Esophagus squamous epithelium (tissue), 5 donors: ENCODE measurements at places on chromosomes 16 and 17. TPM values are rescaled to one million over a fixed set of nuclear protein-coding genes. Genes with fewer than 3 reads are reported as not detected.
A peak's percentile ranks its signal among the peaks of the same experiment; 100 is the strongest.

DNA sequence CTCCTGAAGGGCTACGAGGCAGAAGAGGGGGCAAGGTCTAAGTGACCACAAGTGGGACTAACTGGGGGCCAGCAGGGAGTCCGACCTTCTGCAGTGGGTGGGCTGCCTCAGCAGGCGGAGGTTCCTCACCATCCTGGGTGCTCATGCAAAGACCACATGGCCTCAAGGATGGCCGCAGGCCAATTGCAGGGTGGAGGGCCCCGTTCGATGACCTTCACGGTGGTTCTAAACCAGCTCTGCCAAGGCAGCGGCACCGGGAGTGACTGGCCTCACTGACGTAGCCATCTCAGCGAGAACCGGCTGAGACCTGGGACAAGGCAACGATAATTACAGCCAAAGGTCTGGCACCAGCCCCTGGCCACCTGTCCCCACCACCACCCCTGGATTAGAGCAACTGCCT, 5.7 kb downstream of the SMIM5 start:
- peaks cover 76% of the 10 kb centered on the region for H3K4me1 ChIP-seq
- H3K27ac ChIP-seq: peak overlapping the region; percentile 89
- H3K4me3 ChIP-seq: no peak overlapping the region
- H3K27me3 ChIP-seq: no peaks in the 10 kb centered on the region
- H3K36me3 ChIP-seq: peaks cover 34% of the 10 kb centered on the region
- DNase-seq: no peak

DNA sequence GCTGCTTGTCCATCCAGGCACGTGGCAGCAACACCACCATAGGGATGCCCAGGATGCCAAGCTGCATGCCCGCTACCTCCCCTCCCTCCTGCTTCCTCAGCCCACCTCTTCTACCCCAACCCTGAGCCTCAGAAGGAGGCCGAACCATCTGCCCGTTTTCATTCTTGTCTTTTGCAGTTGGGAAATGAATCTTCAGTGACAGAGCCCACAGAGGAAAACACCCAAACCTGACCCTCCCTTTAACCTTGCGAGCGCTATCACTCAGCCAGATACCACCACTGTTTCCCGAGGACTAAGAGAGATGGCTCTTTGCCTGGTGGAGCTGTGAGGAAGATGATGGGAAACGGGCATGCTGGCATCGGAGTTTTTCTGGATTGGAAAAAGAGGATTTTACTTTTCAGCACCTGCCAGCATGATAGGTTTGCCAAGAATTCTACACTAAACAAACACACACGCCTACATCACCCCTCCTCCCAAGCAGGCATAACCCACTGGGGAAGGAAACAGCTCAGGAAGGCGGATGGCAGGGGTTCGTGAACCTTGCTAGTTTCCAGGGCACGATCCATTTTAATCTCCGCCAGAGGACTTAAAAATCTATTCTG, 457.4 kb downstream of the SLC39A11 start:
- no peak overlapping the region for H3K4me3 ChIP-seq
- peaks cover 49% of the 10 kb centered on the region for H3K4me1 ChIP-seq
- no peak overlapping the region for H3K27ac ChIP-seq

The MT2A gene
- 76.5 TPM for total RNA-seq

GRCh38 chr16:65782611-65783600, 583.6 kb upstream of the CDH5 start:
- no peak for DNase-seq
- peaks cover 3% of the 10 kb centered on the region for H3K4me1 ChIP-seq
- H3K4me3 ChIP-seq: no peak overlapping the region
- H3K27ac ChIP-seq: no peak overlapping the region
- H3K36me3 ChIP-seq: no peaks in the 10 kb centered on the region

The NTHL1 gene
- 26.0 TPM for total RNA-seq

DNA sequence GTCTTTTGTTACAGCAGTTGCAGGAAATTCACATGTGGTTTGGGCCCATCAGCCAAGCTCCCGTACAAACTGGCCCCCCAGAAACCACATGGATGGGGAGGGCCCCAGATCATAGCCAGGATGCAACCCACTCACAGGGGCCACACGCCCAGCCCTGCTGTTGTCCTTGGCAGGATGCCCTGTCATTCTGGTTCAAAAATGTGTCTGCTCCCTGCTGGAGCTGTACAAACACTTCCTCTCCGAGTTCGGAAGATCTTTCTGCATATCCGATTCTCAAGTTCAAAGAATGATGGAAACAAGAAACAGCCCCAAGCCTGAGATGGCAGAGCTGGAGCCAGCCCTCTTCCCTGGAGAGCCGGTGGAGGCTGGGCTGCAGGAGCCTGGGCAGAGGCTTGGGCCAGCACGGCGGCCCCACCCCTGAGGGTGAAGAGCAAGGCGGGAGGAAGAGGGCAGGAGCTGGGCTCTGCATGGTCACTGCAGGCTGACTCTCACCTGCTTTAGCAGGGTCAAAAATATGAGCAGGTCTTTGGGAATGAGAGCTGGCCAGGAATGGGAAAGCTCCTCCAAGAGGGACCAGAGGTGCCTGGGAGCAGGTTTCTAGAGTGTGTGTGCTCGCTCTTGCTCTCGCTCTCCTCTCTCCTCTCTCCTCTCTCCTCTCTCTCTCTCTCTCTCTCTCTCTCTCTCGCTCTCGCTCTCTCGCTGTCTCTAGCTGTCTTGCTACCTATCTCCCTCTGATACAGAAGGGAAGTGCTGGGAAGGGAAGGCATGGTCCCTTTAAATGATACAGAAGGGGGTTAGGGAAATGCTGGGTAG, 34.7 kb upstream of the ENPP7 start:
- H3K27me3 ChIP-seq: no peaks in the 10 kb centered on the region
- H3K4me3 ChIP-seq: no peak overlapping the region
- H3K27ac ChIP-seq: no peak overlapping the region
- no peak for DNase-seq
- H3K36me3 ChIP-seq: no peaks in the 10 kb centered on the region
- peaks cover 34% of the 10 kb centered on the region for H3K4me1 ChIP-seq

The CTRL gene
- total RNA-seq: 1.8 TPM

DNA sequence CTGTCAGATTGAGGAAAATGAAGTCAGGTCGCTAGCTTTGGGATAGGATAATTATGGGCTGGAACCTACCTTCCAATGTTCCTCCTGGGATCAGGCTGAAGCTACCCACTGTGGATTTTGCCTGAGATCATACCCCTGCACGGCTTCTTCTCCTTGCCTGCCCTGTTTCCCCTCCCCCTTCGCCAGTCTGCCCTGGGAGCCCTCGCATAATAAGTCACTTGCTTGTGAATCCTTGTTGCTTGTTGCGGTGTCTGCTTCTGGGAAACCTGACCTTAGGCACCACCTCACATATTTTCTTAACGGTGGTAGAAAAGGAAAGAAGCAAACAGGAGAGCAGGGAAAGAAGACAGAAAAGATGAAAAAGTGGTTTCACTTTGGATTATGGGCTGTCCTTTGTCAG, 13.3 kb upstream of the PMP22 start:
- H3K4me3 ChIP-seq: peak overlapping the region; percentile 18
- H3K4me1 ChIP-seq: no peaks in the 10 kb centered on the region
- H3K27ac ChIP-seq: no peak overlapping the region
- no peak for DNase-seq

- no peak for DNase-seq
- H3K36me3 ChIP-seq: no peaks in the 10 kb centered on the region
- H3K4me3 ChIP-seq: no peak overlapping the region
Observed at GRCh38 chr17:39852239-39852638, 11.9 kb downstream of the IKZF3 start.

DNA sequence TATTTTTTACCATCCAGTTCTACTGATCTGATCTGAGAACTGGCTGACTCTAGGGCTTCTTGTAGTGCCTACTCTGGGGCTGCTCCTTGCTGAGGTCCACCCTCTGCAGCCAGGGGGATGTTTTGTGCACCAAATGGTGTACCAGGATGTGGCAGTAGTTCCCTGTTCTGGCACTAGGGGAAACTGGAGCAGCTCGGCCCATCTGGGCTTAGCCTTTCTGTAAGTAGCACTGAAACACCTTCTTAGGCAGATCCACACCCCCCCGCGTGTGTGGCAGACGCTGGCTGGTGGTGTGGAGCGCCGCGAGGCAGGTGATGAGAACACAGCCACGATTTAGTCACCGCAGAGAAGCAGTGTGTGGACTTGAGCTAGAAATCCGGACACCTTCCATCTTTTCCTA, 17.0 kb downstream of the DUSP14 start:
- DNase-seq: no peak
- H3K27ac ChIP-seq: no peak overlapping the region
- no peak overlapping the region for H3K4me3 ChIP-seq
- peaks cover 16% of the 10 kb centered on the region for H3K4me1 ChIP-seq

- H3K36me3 ChIP-seq: peaks cover 3% of the 10 kb centered on the region
- H3K4me1 ChIP-seq: no peaks in the 10 kb centered on the region
- H3K4me3 ChIP-seq: peak within 1 kb of the TSS; percentile 66
- no peaks in the 10 kb centered on the region for H3K27me3 ChIP-seq
Observed at GRCh38 chr16:55508941-55509931, at the start of gene LPCAT2. TSS of gene LPCAT2 (plus strand) at chr16:55509072. CDS start at chr16:55509182, 110 bp downstream.

The CHST5 gene
- total RNA-seq: 0.19 TPM

DNA sequence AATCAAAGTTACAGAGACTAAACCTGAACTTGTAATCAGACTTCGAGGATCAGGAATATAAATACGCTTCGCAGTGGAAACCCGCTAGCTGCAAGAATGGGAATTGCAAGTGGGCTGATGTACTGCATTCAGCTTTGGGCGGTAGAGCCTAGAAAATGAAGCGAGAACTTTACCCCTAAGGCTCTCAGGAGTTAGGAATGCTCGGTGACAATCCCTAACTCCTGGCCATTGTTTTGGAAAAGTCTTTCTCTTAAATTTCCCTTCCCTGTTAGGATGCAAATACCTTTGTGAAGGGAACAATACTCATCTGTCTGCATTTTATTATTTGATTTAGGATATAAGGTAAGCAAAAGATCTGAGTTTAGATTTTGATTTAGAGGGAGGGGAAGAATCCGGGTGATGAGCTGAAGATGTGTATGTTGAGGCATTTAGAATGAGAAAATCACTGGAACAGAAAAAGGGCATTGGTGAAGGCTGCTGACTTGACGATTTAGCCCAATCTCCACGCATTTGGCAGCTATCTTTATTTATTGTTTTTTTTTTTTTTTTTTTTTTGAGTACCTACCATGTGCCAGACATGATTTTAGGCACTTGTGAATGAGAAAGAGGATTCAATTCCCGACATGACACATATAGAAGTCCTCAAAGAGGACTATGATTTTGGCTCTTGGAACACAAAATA, 2.2 kb upstream of the TOX3 start:
- H3K4me1 ChIP-seq: peaks cover 12% of the 10 kb centered on the region
- no peak overlapping the region for H3K4me3 ChIP-seq
- H3K27ac ChIP-seq: no peak overlapping the region
- no peaks in the 10 kb centered on the region for H3K36me3 ChIP-seq
- DNase-seq: no peak

DNA sequence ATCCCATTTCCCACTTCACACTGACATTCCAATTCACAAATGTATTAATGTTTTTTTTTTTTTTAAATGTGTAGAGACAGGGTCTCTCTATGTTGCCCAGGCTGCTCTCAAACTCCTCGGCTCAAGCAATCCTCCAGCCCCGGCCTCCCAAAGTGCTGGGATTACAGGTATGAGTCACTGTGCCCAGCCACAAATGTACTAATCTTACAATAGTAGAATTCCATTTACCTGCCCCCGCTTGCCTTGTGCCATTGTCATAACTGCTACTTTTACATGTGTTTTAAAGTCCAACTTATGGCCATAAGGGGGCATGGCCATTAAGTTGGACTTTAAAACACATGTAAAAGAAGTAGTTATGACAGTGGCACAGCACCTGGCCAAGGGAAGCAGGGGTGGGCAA, 4.6 kb downstream of the MMP28 start:
- H3K4me3 ChIP-seq: no peak overlapping the region
- H3K36me3 ChIP-seq: no peaks in the 10 kb centered on the region
- H3K4me1 ChIP-seq: peaks cover 100% of the 10 kb centered on the region
- no peaks in the 10 kb centered on the region for H3K27me3 ChIP-seq
- no peak for DNase-seq

DNA sequence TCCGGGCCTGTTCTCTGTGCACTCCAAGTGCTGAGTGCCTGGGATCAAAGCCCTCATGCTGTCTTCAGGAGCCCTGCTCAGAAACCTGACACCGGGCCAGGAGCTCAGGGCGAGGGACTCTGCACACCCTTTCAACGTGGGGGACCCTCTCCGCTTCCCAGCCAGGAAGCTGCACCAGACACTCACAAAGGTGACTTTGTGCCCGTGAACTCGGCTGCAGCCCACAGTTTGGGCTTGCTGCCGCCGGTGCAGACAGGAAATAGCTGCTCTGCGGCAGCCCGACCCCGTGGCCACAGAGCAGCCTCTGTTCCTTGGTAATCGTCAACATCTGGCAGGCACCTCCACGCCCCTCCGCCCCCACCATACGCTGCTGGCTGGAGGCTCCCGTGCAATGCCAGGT, 93.4 kb upstream of the METRNL start:
- H3K27ac ChIP-seq: peak overlapping the region; percentile 52
- no peaks in the 10 kb centered on the region for H3K4me1 ChIP-seq

GRCh38 chr16:84985079-84986065, 26.0 kb downstream of the ZDHHC7 start:
- peak overlapping the region; percentile 78 for H3K27ac ChIP-seq
- no peak overlapping the region for H3K4me3 ChIP-seq
- no peaks in the 10 kb centered on the region for H3K27me3 ChIP-seq
- peaks cover 25% of the 10 kb centered on the region for H3K4me1 ChIP-seq
- H3K36me3 ChIP-seq: peaks cover 96% of the 10 kb centered on the region
- DNase-seq: no peak

The ENPP7 gene
- total RNA-seq: not detected

- no peak for DNase-seq
- peaks cover 56% of the 10 kb centered on the region for H3K36me3 ChIP-seq
- H3K27ac ChIP-seq: no peak overlapping the region
- peaks cover 15% of the 10 kb centered on the region for H3K4me1 ChIP-seq
- H3K27me3 ChIP-seq: no peaks in the 10 kb centered on the region
Observed at GRCh38 chr17:2034157-2034556, 4.2 kb downstream of the DPH1 start.

DNA sequence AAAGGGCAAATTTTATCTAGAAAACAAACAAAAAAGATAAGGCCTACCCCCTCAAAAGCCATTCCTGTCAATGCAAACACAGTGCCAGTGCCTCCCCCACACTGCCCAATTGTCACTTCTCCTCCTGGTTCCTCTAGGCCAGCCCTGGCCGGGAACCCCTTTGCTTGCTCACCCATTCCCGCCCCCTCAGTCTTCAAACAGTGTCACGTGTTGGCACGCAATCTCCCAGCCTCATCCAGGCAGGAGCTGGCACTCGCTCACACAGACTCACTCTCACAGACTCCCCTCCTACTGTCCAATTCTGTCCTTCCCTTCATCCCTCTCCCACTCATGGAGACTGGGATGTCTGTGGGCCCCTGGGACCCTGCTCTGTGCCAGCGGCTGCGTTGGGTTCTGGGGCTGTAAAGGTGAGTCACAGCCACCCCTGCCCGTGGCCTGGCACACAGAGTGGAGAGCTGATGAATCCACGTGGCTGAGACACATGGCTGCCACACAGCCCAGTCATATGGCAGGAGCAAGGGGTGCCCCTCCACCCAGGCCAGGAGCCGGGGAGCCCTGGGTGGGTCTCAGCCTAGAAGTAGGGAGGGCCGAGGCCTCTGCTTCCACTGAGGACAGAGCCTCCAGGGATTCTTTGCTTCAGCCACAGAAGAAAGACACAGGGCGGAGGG, 54.8 kb downstream of the VAC14 start:
- peaks cover 72% of the 10 kb centered on the region for H3K4me1 ChIP-seq
- peak overlapping the region; percentile 87 for H3K27ac ChIP-seq
- H3K4me3 ChIP-seq: no peak overlapping the region

GRCh38 chr16:67552476-67552875, 9.8 kb upstream of the CTCF start:
- peaks cover 21% of the 10 kb centered on the region for H3K4me1 ChIP-seq
- no peak for DNase-seq
- H3K27me3 ChIP-seq: no peaks in the 10 kb centered on the region
